ENCODE measurements at places on chromosomes 3 and 15.

DNA sequence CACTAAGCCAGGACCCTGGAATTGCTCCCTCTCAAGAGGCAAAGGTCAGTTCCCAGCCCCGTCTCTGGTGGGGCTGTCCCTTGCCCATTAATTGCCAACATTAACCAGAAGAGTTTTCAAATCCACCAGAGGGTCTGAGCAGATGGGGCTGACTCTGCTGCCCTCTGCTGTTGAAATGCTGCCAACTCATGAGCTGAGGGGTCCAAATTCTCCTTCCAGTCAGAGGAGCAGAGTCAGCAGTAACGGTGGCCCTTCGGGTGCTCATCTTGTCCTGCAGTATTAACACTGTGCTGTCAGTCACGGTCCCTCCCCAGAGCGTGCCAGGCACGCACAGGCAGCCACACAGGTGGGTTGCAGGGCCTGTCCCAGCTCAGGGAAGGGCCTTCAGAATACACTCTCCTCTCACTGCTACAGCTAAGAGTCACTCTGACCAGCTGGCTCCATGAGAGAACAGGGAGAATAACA is 10.7 kb upstream of the SPTBN5 start:
- peak; percentile 31 for DNase-seq

GRCh38 chr15:50778086-50778485 is 12.6 kb upstream of the SPPL2A start:
- no peak for DNase-seq

DNA sequence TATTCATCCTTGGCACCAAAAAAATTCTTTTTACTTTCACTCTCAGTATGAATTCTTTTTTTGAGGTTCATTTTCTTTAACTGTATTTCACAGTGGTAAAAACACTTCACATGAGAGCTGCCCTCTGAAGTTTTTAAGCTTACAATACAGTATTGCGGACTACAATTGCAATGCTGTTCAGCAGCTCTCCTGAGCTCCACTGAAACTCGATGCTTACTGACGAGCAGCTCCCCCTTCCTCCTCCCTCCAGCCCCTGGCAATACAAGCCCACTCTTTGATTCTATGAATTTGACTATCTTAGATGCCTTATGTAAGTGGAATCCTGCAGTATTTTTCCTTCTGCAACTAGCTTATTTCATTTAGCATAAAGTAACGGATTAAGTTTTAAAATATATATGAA is 183.4 kb downstream of the ADAMTS17 start:
- DNase-seq: no peak

- DNase-seq: peak; percentile 8
Measured at GRCh38 chr15:59611276-59612260, at the start of gene GCNT3. TSS of gene GCNT3 (plus strand) at chr15:59611783. CDS start at chr15:59618239, 6,456 bp downstream.

DNA sequence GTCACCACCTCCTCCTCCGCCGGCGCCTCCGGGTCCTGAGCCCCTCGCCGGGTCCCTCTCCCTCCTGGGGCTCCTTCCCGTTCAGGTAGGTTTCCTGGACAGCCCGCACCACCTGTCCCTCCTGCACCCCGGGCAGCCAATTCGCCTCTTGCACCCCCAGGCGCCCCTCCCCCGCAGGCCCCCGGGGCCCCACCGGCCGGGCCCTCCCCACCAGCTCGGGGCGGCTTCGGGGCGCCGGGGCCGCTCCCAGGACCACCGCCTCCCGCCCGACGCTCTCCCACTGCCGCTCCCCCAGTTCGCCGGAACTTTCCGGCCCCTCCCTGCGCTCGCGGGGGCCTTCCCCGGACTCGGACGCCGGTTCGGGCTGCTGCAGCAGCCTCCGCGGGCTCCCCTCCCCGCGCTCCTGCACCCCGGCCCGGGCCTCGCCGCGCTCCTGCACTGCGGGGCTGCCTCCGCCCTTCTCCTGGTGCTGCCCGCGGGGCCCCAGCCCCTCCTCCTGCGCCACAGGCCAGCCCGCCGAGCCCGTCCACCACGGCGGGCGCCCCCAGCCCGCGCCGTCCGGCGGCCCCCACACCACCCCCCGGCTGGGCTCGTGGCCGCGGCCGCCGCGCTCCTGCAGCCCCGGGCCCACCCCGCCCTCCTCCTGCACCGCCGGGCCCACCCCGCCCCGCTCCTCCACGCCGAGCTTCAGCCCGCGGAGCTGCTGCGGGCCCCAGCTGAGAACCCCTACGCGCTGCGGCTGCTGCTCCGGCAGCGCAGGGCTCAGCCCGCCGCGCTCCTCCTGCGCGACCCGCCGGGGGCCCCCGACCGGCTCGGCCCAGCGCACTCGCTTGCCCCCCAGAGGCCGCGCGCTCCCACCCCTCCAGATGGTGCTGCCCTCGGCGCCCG is 587 bp upstream of the TNK2 start:
- no peak for DNase-seq

- no peak for DNase-seq
Measured at GRCh38 chr3:141960731-141961130, 84.3 kb downstream of the ATP1B3 start.

DNA sequence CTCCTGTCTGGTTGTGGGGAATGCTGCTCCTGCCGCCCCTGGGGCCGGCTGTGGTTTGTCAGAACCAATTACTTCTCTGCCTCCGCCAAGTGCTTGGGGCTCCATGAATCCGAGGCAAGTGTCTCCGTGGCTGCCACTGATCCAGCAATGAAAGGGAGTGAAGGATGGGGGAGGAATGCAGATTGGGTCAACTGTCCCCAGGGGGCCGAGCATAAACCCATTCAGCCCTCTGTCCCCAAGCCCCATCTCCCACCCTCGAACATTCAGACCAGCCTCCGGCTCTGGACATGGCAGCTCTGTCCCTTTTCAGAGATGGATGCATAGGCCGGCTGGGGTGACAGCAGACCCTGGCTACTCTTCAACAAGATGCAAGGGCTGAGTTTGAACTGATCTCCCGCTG is 35.5 kb downstream of the CACNA2D2 start:
- no peak for DNase-seq

- DNase-seq: no peak
Measured at GRCh38 chr3:128372707-128373533, 93.8 kb downstream of the DNAJB8 start.

GRCh38 chr3:185549122-185549521 is 3.3 kb downstream of the LIPH start:
- DNase-seq: no peak

DNA sequence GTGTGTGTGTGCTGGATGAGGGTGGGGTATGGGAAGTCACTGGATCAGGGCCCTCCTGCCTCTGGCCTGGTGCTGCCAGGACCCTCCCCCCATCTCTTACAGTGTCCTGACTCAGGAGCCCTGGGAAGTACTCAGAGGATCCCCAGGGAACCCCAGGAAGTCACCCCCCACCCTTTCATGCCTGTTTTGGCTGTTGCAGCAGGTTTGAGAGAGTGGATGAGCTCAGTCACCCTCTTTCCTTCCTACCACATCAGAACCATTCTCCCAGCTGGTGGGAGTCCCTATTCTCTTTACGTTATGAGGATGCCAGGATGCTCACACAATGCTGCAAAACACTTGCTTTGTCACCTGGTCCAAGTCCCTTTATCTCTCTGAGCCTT is 59.0 kb downstream of the BDH1 start:
- no peak for DNase-seq
